ENCODE measurements at places on chromosomes 7 and 10. TPM values are rescaled to one million over a fixed set of nuclear protein-coding genes. Genes with fewer than 3 reads are reported as not detected.
A peak's percentile ranks its signal among the peaks of the same experiment; 100 is the strongest.

The TMUB1 gene
- 48.4 TPM for total RNA-seq

DNA sequence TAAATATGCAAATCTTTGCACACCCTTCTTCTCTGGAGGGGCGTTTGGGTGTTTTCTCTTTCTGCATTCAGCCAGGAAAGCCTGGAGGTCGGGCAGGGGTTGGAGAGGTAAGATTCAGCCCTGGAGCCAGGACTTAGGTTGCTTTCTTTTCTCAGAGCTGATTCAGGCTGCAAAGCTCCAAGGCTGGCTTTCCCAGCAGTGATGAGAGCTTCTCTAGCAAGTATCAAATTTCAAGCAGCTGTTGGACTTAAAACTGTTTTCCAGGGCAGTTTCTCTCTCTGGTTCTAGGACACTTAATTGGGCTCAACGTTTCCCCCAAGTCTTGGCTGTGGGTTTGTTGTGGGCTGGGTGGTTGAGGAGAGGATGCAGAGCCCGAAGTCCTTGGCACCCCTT lies 608 bp downstream of the AKR1B10 start:
- H3K27me3 ChIP-seq, result peaks cover 7% of the 10 kb centered on the region
- H3K4me3 ChIP-seq, result no peak overlapping the region
- no peak overlapping the region for H3K27ac ChIP-seq
- no peak for DNase-seq
- H3K4me1 ChIP-seq, result peaks cover 7% of the 10 kb centered on the region
- H3K36me3 ChIP-seq, result no peaks in the 10 kb centered on the region

DNA sequence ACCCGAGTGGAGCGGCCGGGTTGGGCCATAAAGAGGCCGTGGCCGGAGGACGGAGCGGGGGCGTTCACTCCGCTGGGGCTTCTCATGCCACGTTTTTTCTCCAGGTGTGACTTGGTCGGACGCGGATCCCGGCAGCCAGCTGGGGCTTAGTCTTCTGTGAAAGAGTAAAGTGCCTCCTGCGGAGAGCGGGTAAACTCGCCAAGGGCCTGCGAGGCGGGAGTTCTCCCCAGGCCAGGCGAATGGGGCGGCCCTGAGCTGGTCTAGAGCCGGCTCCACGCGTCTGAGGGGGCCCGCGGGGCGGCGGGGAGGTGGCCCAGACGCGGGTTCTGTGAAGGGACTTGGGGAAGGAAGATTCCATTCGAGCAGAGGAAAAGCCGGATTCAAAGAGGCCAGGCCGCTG lies 86.3 kb upstream of the VIPR2 start:
- no peaks in the 10 kb centered on the region for H3K4me1 ChIP-seq
- H3K36me3 ChIP-seq, result no peaks in the 10 kb centered on the region
- no peak overlapping the region for H3K27ac ChIP-seq
- DNase-seq, result no peak
- H3K27me3 ChIP-seq, result no peaks in the 10 kb centered on the region

DNA sequence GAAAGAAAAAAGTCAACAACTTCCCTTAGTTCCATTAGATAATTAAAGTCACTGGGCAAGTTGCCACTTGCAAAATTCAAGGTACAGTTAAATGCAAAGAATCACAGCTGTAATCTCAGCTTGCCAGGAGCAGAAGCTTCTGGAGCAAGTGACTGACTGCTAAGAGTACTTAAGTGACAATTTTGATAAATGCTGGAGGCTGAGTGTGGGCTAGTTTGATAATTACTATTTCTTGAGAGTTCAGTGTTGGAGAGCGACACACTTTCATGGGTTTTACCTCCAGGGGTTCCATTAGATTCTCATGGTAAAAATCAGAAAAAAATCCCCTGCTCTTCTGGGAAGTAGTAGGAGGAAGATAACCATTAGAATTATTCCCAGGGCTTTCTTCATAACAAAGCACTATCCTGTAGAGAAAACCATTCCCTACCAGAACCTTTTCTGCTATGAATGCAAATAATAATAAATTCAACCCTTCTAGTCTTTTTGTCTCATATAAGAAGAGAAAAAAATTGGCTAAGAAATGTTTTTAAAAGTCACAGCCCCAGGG lies 486.3 kb downstream of the POM121L12 start:
- H3K4me1 ChIP-seq, result no peaks in the 10 kb centered on the region
- no peak overlapping the region for H3K27ac ChIP-seq
- no peaks in the 10 kb centered on the region for H3K36me3 ChIP-seq
- H3K4me3 ChIP-seq, result no peak overlapping the region

GRCh38 chr7:19575909-19576557 lies 132.8 kb downstream of the POLR1F start:
- no peaks in the 10 kb centered on the region for H3K4me1 ChIP-seq
- no peaks in the 10 kb centered on the region for H3K27me3 ChIP-seq
- H3K4me3 ChIP-seq, result no peak overlapping the region
- no peak for DNase-seq
- H3K36me3 ChIP-seq, result no peaks in the 10 kb centered on the region

DNA sequence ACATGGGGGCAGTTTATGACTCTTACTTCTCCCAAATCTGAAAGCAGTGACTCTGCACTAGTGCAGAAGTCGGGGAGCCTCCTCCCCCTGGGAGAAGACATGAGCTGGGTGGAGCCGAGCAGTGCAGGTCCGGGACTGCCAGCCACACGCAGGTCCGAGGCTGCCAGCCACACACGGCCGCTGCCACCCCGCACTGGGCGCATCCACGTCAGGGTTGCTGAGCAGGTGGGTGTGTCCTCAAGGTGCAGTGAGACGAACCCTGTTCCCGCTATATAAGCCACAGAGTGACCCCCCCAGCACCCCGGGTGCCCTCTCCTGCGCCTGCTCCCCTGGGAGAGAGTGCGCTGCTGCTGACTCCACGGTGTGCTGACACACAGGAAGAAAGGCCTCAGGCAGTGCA lies 430.2 kb downstream of the PTPRN2 start:
- H3K36me3 ChIP-seq, result no peaks in the 10 kb centered on the region
- no peak overlapping the region for H3K4me3 ChIP-seq
- DNase-seq, result no peak
- H3K27me3 ChIP-seq, result no peaks in the 10 kb centered on the region
- H3K4me1 ChIP-seq, result no peaks in the 10 kb centered on the region

DNA sequence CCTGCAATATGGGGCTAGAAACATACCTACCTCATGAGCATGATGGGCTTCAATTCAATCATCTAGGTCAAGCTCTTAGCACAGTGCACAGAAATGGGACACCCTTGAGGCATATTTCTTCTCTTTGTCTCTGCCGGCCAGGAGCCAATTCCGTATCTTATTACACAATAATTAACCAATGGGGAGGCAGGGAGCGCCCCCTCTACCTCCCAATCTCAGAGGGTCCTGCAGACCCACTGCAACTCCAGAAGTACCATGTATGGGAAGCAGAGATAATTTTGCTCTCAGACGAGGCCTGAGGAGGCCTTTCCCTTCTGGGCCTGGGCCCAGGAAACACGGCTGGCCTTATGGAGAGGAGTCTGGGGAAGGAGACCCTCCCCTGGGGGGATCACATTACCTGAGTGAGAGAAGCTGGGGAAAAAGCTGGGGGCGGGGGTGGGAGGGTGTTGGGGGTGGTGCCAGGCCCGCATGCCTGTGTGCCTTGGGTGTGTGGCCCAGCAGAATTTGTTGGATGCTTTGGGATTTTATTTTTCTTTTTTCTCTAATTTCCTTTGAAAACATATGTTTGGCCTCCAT lies 155.5 kb downstream of the UBE2H start:
- no peak overlapping the region for H3K27ac ChIP-seq
- H3K4me1 ChIP-seq, result no peaks in the 10 kb centered on the region
- H3K36me3 ChIP-seq, result no peaks in the 10 kb centered on the region
- H3K27me3 ChIP-seq, result no peaks in the 10 kb centered on the region
- DNase-seq, result peak; percentile 64
- H3K4me3 ChIP-seq, result no peak overlapping the region

GRCh38 chr10:131035779-131036178 lies 275.7 kb downstream of the TCERG1L start:
- no peaks in the 10 kb centered on the region for H3K27me3 ChIP-seq
- no peak overlapping the region for H3K27ac ChIP-seq
- no peaks in the 10 kb centered on the region for H3K36me3 ChIP-seq
- H3K4me1 ChIP-seq, result no peaks in the 10 kb centered on the region
- H3K4me3 ChIP-seq, result no peak overlapping the region
- DNase-seq, result no peak
